Hepatocyte (in vitro differentiated cells): ENCODE measurements at places on chromosomes 3 and 15.

GRCh38 chr15:78930577-78931388 lies 14.1 kb downstream of the CTSH start:
- peak; percentile 67 for DNase-seq

GRCh38 chr3:136070953-136071949 lies 105.7 kb downstream of the PPP2R3A start:
- peak; percentile 5 for DNase-seq

GRCh38 chr3:120852412-120852811 lies 55.6 kb upstream of the STXBP5L start:
- no peak for DNase-seq

DNA sequence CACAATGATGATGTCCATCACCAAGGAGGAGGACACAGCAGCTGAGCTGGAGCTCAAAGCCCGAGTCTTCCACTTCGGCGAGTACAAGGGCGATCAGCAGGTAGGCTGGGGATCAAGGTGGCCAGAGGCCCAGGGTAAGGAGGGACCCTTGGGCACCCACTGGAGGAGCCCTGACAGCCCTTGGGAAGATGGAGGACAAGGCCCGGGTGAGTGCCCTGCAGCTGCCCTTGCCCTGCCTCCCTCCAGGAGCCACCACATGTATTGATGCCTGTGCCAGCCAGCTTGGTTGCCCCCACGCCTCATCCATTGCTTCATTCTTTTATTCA lies 38.4 kb downstream of the CFAP100 start:
- DNase-seq: no peak

GRCh38 chr3:190731596-190731995 lies 130.9 kb downstream of the GMNC start:
- no peak for DNase-seq
